ENCODE measurements at places on chromosomes 3 and 15.

- DNase-seq: no peak
Measured at GRCh38 chr3:132004571-132004970, 30.2 kb downstream of the CPNE4 start.

- DNase-seq: no peak
Measured at GRCh38 chr3:157578181-157578580, 75.0 kb upstream of the VEPH1 start.

DNA sequence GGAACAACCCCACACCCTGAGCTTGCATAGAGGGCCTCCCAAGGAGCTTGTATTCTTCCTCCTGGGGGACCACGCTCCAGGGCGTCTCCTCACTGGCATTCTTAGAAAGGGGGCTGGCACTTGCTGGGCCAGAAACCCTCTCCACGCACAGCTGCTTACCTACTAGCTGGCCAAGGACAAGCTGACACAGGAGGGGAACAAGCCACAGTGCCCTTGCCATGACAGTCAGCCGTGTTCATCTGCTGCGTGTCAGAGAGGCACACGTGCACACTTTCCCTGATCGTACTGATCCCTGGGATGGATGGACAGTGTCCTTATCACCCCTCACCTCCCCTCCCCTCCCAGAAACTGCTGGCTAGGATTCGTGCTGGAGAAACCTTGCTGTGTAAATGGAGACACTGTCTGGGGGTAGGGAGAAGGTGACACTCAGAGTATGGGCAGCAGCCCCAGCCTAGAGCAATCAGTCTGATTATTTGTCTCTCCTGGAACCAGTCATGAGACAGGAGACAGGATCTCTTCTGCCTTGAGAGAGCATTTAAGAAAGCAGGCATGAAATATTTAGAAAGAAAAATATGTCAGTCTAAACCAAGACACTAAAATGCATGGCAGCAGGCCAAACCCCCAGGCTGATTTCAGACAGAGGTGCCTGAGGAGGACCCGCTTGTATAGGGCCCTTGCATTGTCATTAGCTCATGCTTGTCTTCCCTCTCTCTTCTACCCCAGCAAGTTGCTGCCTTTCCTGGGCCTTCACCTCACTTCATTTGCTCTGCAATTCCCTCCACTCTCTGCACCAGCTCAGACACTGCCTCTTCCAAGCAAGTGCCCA, 311.8 kb upstream of the TRIM42 start:
- no peak for DNase-seq

DNA sequence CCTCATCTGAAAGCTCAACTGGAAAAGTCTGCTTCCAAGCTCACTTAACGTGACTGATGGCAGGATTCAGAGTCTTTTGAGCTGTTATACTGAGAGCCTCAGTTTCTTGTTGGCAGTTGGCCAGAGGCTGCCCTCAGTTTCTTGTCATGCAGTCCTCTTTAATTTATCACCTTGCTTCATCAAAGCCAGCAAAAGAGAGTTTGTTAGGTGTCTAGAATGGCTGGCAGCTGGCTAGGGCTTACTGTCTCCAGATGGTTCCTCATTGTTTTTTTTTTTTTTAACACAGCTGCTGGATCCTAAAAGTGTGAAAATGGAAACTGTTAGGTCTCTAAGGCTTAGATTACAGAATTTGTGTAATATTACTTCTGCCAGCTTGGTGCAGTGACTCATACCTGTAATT, 310.6 kb downstream of the PDCD6IP start:
- no peak for DNase-seq

GRCh38 chr15:80749589-80749988, 29.6 kb upstream of the CEMIP start:
- DNase-seq: no peak

- no peak for DNase-seq
Measured at GRCh38 chr3:101542957-101543356, 18.7 kb upstream of the TRMT10C start.

GRCh38 chr3:138400651-138401070, 33.8 kb upstream of the ESYT3 start:
- no peak for DNase-seq

GRCh38 chr3:186746008-186746407, 28.8 kb downstream of the KNG1 start:
- no peak for DNase-seq

GRCh38 chr3:197236362-197236761, 62.0 kb downstream of the DLG1 start:
- DNase-seq: no peak

DNA sequence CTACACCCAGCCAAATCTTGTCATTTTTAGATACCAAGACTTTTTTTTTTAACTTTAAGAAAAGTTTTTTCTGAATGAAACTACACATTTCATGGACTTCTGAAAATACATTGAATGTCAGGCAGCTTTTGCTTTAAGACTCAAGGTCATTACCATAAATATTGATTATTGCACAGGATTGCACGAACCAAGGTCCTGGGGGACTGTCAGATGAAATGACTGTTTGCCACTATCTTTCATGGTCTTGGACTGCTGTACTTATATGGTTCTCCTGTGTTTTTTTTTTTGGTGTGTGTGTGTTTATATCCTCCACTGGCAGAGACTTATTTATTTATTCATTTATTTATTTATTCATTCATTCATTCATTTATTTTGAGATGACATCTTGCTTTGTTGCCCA, 6.9 kb upstream of the MYO1E start:
- DNase-seq: peak; percentile 41

- DNase-seq: no peak
Measured at GRCh38 chr3:125646581-125646980, 51.3 kb upstream of the OSBPL11 start.

DNA sequence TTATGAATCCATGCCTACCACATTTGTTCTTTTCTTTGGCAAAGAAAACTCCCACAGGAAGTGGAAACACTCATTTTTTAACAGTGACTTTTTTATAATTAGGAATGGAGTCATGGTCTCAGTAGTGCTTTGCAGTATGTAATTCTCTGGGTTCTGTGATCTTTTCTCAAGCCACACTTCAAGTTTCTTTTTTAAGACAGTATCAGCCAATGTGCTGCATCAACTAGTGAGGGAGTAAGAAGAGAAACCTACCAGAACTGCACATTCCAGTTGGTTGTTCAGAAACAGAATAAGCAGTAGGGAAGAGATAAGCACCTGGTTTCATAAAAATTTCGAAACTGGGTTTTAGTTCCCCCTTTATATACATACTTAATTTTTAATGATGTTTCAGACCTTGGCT, 126.3 kb downstream of the FOXB1 start:
- no peak for DNase-seq

GRCh38 chr3:100575704-100576103, 33.7 kb upstream of the ADGRG7 start:
- no peak for DNase-seq

Measured in osteoblast (primary cell).